ENCODE measurements at places on chromosomes 3 and 15. TPM values are rescaled to one million over a fixed set of nuclear protein-coding genes. Genes with fewer than 3 reads are reported as not detected.

DNA sequence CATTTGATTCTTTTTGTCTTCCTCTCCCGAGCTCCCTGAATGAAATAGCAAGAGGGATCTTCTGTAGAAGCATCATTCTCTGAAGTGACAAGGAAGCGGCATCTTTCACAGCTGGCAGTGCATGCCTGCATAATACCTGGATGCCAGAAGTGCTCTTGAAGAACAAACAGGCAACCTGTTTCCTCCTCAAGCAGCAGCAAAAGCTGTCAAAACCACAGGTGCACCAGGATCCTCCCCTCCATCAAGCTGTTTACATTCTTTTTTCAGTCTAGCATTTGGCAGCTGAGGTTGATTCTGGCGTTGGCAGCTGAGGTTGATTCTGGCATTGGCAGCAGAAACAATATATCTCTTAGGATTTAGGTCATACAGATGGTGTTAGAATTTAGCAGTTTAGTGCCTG lies 979.0 kb downstream of the TUSC7 start:
- no peak for DNase-seq

GRCh38 chr3:56291953-56292352 lies 176.3 kb downstream of the ERC2 start:
- DNase-seq: no peak

DNA sequence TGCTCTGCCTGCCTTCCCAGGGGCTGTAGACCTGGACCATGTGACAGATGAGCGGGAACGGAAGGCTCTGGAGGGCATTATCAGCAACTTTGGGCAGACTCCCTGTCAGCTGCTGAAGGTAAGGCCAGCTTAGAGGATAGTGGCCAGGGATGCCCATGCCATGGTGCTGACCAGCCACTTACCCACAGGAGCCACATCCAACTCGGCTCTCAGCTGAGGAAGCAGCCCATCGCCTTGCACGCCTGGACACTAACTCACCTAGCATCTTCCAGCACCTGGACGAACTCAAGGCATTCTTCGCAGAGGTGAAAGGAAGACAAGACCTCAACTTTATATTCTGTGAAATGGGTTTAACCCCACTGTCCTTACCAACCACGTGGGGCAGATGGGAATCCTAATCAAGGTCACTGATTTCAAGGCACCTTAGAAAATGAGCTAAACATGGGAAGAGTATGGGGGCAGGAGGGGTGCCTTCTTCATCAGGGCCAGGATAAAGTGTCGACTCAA lies 26.7 kb downstream of the NBEAL2 start:
- no peak for DNase-seq

GRCh38 chr3:53238051-53238850 lies 17.6 kb downstream of the TKT start:
- no peak for DNase-seq

DNA sequence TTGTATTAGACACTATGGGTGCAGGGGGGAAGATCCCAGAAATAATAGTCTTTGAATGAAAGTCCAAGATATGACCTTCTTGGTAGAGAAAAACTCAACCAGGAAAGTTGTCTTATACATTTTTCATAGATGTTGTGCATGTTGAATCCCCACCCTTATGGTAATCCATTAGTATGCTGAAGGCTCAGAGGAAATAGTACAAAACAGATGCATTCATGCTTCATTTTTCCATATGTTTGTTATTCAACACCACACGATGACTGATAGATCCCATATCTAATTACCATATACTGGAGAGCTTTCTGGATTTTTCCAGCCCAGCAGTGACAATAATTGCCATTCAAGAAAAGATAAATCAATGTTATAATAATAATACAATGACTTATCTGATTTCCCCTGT lies 487.4 kb downstream of the FGF12 start:
- no peak for DNase-seq

The LDHAL6B gene
- polyA plus RNA-seq: not detected

The DPPA4 gene
- 3.4 TPM for polyA plus RNA-seq

The NLGN1 gene
- 2.0 TPM for polyA plus RNA-seq

- DNase-seq: no peak
Observed at GRCh38 chr15:76492538-76492937, 156.0 kb downstream of the ISL2 start.

GRCh38 chr3:149197669-149198068 lies 24.0 kb downstream of the CP start:
- no peak for DNase-seq

GRCh38 chr15:34301058-34301457 lies 36.5 kb downstream of the SLC12A6 start:
- no peak for DNase-seq

All from muscle of arm (tissue), 14 donors.